ENCODE measurements at places on chromosomes 2 and 18. TPM values are rescaled to one million over a fixed set of nuclear protein-coding genes. Genes with fewer than 3 reads are reported as not detected.

OSGEPL1 gene
- 12.4 TPM for total RNA-seq

HOXD10 gene
- total RNA-seq: not detected

ANAPC1 gene
- total RNA-seq: 28.7 TPM

TEKT4 gene
- not detected for total RNA-seq

RPL37A gene
- total RNA-seq: 6,604 TPM

SPIRE1 gene
- total RNA-seq: 12.2 TPM

L3MBTL4 gene
- total RNA-seq: 1.3 TPM

BCL11A gene
- total RNA-seq: 0.92 TPM

ATP5F1A gene
- total RNA-seq: 539 TPM

Measured in motor neuron (in vitro differentiated cells).